ENCODE measurements at places on chromosomes 11 and 22.

DNA sequence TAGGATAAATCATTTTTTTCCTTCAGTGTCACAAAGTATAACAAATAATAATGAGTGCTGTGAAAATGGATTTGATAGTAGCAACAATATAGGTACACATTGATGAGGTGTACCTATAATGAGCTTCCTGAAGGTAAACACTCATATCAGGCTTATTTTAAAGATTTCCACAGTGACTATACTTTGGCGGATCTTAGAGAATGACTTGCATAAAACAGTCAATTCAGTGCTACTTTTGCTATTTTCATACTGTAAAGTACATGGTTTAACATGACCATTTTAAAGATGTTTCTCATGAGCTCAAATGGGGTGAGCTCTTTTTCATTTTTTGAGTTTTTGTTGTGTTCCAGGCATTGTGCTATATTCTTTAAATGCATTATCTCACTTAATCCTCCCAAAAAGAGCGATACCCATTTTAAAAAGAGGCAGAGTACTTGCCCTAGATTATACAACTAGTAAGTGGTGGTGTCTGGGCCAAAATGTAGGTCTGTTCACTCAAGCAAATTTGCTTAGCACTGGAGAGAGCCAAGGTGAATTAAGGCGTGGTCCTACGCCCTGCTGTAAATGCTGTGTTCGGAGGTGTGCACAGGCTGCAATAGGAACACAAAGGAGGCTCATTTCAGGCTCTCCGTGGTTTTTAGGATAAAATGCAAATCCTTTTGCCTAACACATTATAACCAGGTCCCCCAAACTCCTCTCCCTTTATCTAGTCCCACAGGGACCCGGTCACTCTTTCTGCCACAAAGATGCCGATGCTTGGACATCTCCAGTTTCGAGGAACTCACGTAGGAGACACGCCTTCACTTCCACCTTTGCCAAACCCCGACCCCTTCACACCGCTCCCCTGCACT is 617 bp upstream of the ALKBH3 start:
- peak overlapping the region; percentile 90 for H3K27ac ChIP-seq
- H3K4me3 ChIP-seq: peak overlapping the region; percentile 89
- peaks cover 24% of the 10 kb centered on the region for H3K4me1 ChIP-seq
- DNase-seq: no peak
- H3K27me3 ChIP-seq: peaks cover 15% of the 10 kb centered on the region
- H3K36me3 ChIP-seq: peaks cover 28% of the 10 kb centered on the region

DNA sequence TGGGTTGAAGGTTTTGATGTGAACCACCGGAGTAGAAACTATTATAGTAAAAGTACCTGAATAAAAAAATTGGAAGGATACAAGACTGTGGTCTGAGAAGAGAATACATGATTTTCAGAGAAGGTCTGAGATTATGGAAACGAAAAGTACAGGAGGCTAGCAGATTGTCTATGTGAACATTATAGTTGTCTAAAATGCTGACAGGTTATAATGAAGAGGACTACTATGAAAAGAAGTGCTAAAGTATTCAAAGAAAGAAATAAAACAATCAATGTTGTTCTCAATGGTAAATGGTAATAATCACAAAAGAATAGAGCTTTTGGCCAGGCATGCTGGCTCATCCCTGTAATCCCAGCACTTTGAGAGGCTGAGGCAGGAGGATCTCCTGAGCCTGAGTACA is 34.0 kb downstream of the RAB6A start:
- H3K36me3 ChIP-seq: peaks cover 46% of the 10 kb centered on the region
- DNase-seq: no peak
- H3K27me3 ChIP-seq: no peaks in the 10 kb centered on the region
- no peak overlapping the region for H3K4me3 ChIP-seq
- peaks cover 3% of the 10 kb centered on the region for H3K4me1 ChIP-seq
- H3K27ac ChIP-seq: no peak overlapping the region

DNA sequence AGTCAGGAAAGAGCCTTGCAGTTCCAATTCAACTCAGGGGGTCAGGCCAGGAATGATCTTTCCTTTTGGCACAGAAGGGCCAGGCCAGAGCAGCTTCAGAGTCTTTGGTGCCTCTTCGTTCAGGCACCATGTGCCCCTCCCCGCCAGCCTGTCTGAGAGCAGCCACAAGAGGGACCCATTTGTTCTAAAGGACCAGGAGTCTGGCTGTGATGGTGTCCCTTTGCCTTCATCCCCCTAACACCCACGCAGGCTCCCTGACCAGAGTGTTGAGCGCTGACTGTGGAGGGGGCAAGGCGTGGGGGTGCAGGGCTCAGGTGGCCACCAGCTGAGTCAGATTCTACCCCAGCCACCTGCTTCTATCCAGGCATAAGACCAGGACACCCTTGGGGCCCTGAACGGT is 156.4 kb downstream of the TTC17 start:
- H3K4me3 ChIP-seq: no peak overlapping the region
- no peak overlapping the region for H3K27ac ChIP-seq
- no peaks in the 10 kb centered on the region for H3K36me3 ChIP-seq
- H3K4me1 ChIP-seq: no peaks in the 10 kb centered on the region

- no peaks in the 10 kb centered on the region for H3K36me3 ChIP-seq
- peaks cover 5% of the 10 kb centered on the region for H3K4me1 ChIP-seq
- H3K27ac ChIP-seq: no peak overlapping the region
- H3K27me3 ChIP-seq: no peaks in the 10 kb centered on the region
Observed at GRCh38 chr11:4480577-4481239, 1.7 kb upstream of the OR52K1 start.

DNA sequence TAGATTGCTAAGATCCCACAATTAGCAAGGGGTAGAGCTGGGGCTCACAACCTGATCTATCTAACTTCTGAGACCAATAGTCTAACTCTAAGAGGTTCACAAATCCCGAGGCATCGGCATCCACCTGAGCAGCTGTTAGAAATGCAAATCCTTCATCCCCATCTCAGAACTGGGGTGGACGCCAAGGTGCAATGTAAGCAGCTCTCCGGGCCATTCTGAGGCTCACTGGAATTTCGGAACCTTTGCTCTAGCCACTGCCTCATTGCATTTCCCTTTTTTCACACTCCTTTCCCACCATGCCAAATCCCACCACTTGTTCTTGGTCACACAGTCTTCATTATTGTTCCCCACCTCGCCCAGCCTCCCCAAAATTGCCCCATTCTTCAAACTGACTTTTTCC is 29.8 kb downstream of the MAML2 start:
- no peaks in the 10 kb centered on the region for H3K27me3 ChIP-seq
- H3K4me3 ChIP-seq: no peak overlapping the region
- H3K4me1 ChIP-seq: peaks cover 65% of the 10 kb centered on the region

DNA sequence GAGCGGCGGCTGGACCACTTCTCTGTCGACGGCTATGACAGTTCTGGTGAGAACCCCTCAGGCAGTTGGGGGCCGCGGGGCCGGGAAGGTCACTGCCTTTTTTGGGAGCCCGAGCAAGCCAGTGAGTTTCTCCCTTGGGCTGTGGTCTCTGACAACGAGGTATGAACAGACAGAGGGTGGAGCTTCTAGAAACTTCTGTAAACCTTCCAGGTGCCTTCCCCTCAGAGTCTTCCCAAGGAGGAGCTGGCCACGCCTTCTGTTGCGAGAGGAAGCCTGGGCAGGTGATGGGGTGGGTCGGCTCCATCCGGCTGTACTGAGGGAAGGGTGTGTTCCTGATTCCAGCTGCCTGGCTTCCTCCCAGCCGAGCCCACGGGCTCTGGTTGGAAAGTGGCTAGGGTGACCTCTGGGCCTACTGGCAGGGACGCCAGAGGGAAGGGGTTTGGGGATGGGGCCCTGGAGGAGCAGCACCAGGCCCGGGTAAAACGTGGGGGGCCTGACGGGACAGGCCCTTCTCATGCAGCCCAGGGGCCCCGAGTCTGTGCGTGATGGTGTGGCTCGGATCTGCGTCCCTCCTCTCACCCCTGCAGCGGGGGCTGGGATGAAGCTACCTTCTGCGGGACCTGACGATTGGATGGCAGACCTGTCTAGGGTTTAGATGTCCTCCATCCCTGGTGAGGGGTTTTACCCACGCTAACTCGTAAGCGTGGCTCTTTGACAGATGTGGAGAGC is 110.8 kb downstream of the KCNQ1OT1 start:
- no peaks in the 10 kb centered on the region for H3K27me3 ChIP-seq
- no peak overlapping the region for H3K4me3 ChIP-seq
- no peak for DNase-seq
- no peak overlapping the region for H3K27ac ChIP-seq

- H3K4me3 ChIP-seq: no peak overlapping the region
- no peak overlapping the region for H3K27ac ChIP-seq
- no peaks in the 10 kb centered on the region for H3K36me3 ChIP-seq
- H3K4me1 ChIP-seq: no peaks in the 10 kb centered on the region
- no peak for DNase-seq
- H3K27me3 ChIP-seq: peaks cover 2% of the 10 kb centered on the region
Observed at GRCh38 chr11:73194593-73194992, 23.5 kb upstream of the P2RY2 start.

GRCh38 chr22:30004694-30005093 is 75.6 kb upstream of the HORMAD2 start:
- H3K27ac ChIP-seq: no peak overlapping the region
- DNase-seq: no peak
- H3K36me3 ChIP-seq: peaks cover 5% of the 10 kb centered on the region

GRCh38 chr11:65279741-65280440 is 18.1 kb downstream of the POLA2 start:
- peaks cover 11% of the 10 kb centered on the region for H3K4me1 ChIP-seq
- H3K27me3 ChIP-seq: no peaks in the 10 kb centered on the region
- no peak overlapping the region for H3K4me3 ChIP-seq
- H3K36me3 ChIP-seq: peaks cover 48% of the 10 kb centered on the region
- DNase-seq: no peak
- no peak overlapping the region for H3K27ac ChIP-seq

GRCh38 chr22:24542641-24543040 is 12.3 kb downstream of the GUCD1 start:
- no peaks in the 10 kb centered on the region for H3K4me1 ChIP-seq
- no peak overlapping the region for H3K4me3 ChIP-seq
- H3K27me3 ChIP-seq: no peaks in the 10 kb centered on the region
- DNase-seq: no peak
- no peak overlapping the region for H3K27ac ChIP-seq

DNA sequence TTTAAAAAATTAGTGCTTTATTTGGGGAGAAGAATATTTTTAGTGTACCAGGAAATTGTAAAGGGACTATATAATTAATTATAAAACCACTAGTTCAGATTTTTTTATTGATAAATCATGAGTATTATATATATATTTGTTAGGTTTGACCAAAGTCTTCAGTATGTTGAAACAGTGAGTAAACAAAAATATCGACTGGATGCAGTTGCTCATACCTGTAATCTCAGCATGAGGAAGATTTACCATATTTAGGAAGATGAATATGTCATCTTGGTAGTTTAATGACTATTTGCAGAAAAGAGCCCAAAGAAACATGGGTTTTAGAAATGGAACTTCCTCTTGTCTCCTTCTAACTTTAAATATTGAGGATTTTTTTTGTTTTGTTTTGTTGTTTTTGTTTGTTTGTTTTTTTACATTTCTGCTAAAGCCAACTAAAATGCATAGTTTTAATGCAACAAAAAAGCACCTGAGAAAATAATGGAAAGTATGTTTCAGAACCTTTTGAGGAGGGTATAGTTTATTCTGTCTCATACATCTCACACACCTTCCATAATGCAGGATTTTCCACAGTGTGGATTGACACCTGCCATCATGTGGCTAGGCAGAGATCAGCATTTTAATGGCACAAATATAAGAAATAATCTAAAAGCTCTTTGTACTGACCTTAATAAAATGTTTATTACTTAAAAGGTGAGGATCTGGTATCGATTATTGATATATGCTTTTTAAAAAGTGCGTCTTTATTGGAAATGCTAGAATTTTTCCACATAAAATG is 114.3 kb downstream of the ARHGAP42 start:
- H3K4me3 ChIP-seq: no peak overlapping the region
- no peak for DNase-seq
- no peaks in the 10 kb centered on the region for H3K27me3 ChIP-seq
- H3K27ac ChIP-seq: no peak overlapping the region
- no peaks in the 10 kb centered on the region for H3K4me1 ChIP-seq

DNA sequence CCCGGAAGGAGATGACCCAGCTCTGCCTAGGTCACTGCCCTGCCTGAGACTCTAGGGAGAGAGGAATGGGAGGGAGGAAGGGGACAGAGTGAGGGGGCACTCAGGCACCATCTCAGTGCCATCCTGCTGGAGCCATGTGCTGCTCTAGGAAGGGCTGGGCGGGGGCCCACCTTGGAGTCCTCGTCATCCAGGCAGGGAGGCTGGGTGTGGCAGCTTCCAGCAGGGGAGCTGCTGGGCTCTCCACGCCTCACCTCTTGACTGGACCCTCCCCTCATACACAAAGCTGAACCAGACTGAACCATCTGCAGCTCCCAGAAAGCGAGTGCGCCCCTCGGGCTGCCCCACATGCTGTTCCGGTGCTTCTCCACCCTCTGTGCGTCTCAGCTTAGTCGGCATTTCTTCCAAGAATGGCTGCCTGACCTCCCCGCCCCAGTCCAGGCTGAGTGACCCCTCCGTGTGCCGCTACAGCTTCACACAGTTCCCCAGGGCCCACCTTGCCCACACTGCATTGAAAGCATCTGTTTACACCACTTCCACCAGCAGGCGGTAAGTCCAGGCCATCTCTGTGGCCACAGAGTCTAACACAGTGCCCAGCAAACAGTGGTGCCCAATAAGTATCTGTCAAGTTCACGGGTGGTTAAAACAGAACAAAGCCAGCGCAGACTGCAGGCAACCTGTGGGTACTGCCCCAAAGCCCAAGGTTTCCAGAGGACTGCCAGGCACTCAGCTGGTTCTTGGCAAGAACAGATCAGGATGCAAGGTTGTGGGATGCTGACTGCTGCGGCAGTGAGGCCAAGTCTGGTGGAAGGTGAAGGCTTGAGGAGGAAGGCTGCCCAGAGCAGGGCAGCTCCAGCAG is 9.4 kb upstream of the TRIM29 start:
- no peak overlapping the region for H3K4me3 ChIP-seq
- DNase-seq: no peak
- no peaks in the 10 kb centered on the region for H3K36me3 ChIP-seq
- no peaks in the 10 kb centered on the region for H3K4me1 ChIP-seq

- H3K27me3 ChIP-seq: no peaks in the 10 kb centered on the region
- H3K4me3 ChIP-seq: no peak overlapping the region
- DNase-seq: no peak
- H3K27ac ChIP-seq: no peak overlapping the region
Observed at GRCh38 chr11:115334932-115335788, 169.1 kb downstream of the CADM1 start.

GRCh38 chr11:76891793-76892192 is 31.1 kb downstream of the ACER3 start:
- no peaks in the 10 kb centered on the region for H3K4me1 ChIP-seq
- no peaks in the 10 kb centered on the region for H3K36me3 ChIP-seq
- H3K27me3 ChIP-seq: no peaks in the 10 kb centered on the region
- H3K27ac ChIP-seq: no peak overlapping the region
- DNase-seq: no peak

All from activated CD4-positive, alpha-beta T cell treated with anti-CD3 and anti-CD28 coated beads, Interleukin-2, amount 10 ng/mL, durations not matched to agents 7 days and 5 days (primary cell).